ENCODE measurements at places on chromosomes 5 and 9.

- no peak for DNase-seq
These were observed 41.1 kb downstream of the ACTBL2 start for GRCh38 chr5:57441557-57441956.

DNA sequence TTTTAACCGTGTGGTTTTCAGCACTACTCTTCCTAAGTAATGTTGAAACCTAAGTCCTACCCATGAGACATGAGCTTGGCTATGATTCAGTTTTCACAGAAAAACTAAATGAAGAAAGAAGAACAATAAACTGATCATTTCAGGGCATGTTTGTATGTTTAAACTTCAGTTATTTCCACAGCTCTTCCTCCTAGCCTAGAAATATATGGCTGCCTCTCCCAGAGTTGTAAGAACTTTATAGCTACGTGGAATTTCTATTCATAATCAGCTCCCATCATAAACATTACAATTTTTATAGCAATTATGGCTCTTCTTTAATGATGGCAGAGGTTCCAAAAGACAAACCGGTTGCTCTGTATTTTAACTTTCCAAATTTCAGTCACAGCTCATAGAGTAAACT lies 314.7 kb upstream of the ADAMTSL1 start:
- no peak for DNase-seq

DNA sequence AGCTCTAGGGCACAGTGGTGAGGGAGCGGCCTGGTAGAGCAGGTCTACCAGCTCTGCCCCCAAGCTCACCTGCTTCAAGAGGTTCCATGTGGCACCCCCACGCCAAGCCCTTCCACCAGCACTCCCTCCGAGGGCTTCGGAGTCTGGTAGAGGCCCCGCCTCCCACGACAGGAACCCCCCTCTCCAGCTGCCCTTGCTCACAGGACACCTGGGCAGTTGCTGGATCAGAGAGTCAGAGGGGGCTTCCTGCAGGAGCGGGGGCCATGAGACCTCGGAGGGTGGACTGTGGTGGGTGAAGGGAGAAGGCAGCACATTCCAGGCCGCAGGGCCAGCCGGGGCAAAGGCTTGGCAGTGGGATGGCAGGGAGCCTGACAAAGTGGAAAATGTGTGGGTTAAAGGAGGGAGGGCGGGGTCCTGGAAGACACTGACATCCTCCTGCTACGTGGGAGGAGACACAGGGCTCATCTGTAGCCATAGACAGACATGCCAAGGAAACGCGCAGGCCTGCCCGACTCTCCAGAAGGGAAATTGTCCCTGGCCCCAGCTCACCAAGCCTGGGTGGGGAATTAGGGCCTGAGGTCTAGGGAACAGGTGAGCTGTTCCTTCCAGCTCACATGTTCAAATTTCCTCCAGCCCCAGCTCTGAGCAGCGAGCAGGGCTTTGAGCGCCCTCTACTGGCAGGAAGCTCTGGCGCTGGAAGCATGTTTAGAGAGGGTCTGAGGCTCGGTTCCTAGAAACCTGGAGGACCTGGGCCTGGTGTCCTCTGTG lies 74.2 kb downstream of the NTNG2 start:
- DNase-seq, result peak; percentile 55

DNA sequence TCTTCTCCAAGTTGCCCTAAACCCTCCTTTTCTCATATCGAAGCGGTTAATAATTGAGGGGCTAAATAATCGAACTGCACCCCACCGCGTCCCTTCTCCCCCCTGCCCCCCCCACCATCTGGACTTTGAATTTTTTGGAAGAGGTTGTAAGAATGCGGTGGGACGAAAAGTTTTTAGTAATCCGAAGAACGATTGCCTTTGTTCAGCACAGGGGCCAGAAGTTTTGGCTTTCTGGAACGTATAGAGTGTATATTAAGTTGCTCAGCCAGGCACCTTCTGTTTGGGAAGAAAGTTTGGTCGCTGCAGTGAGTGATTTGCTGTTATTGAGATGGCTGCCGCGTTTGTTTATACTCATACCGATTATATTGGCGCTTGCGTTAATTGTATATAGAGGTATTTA lies 518 bp downstream of the ERBIN start:
- DNase-seq, result no peak
